ENCODE measurements at places on chromosomes 5 and 9. TPM values are rescaled to one million over a fixed set of nuclear protein-coding genes. Genes with fewer than 3 reads are reported as not detected.

Gene PCDHB8
- 2.3 TPM for total RNA-seq

Gene FST
- 3.5 TPM for total RNA-seq

Gene SCGB3A1
- not detected for total RNA-seq

Gene PKD2L2
- 0.36 TPM for total RNA-seq

Gene FRMD3
- total RNA-seq = 8.6 TPM

Gene FAM200C
- 6.6 TPM for total RNA-seq

Gene PCDHGA11
- 10.8 TPM for total RNA-seq

Gene C6
- 5.0 TPM for total RNA-seq

Gene SHISAL2B
- total RNA-seq = not detected

GRCh38 chr5:99243111-99243510, 314.3 kb upstream of the CHD1 start:
- no peak for DNase-seq

GRCh38 chr5:139245637-139246339, 47.6 kb upstream of the SIL1 start:
- no peak for DNase-seq

DNA sequence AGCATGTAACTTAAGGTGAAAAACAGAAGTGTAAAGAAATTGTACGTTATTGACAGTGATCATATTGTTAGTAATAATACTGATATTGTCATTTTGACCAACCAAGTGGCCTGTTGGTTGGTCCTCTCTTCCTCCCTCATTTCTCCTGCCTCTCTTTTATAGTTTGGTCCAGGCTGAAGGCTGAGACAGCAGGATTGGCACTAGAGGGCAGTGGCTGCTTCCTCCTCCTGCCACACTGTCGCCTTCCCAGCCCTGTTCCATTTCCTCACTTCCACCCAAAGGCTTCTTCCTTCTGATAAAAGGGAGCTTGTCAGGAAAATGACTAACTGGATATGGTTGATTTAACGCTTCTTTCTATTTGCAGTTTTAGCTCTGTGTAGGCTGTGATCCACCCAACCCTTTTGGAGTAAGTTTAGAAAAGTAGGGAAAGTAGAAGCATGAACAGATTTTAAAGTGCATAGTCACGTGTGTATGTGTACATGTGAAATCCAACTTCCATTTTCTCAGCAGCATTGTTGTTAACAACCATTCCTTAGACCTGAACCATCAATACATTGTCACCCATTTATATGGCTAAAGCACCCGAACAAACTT, 35.6 kb downstream of the PTCD2 start:
- DNase-seq = no peak

DNA sequence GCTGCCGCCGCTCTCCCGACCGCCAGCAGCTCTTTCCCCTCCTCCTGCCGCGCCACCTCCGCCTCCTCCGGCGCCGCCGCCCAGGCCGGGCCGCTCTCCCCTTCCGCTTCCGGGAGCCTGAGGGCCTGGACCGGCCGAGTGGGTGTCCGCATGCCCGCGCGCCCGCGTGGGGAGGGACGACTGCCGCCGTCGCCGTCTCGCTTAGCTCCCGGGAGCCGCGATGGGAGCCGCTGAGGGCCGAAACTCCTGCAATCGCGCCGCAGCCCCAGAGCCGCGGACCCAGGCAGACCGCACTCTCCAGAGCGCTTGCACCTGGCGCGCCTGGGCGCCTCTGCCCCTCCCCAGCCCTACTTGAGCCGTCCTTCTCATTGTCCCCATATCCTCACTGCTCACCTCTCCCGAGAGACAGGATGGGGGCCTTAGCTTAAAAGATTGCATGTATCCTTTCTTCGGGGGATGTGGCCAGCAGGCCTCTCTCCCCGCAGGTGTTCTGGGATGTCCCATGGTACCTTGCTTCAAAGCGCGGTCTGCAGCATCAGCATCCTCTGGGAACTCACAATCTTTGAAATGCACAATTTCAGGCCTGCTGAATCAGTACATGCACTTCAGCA, at the start of gene ZDHHC21:
Gene ZDHHC21, minus strand, starts transcription at position 182 of the 611 bp plus-strand sequence. CDS start 19,092 bp downstream, outside the sequence.
- DNase-seq = peak; percentile 83

DNA sequence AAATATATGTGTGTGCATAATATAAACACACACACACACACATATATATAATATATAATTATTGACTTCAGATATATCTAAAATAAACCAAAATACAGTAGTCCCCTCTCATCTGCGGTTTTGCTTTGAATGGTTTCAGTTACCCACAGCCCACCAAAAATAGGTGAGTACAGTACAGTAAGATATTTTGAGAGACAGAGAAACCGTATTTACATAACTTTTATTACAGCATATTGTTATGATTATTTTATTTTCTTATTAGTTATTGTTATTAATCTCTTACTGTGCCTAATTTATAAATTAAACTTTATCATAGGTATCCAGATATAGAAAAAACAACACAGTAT, 564.2 kb downstream of the ACTL7B start:
- no peak for DNase-seq

DNA sequence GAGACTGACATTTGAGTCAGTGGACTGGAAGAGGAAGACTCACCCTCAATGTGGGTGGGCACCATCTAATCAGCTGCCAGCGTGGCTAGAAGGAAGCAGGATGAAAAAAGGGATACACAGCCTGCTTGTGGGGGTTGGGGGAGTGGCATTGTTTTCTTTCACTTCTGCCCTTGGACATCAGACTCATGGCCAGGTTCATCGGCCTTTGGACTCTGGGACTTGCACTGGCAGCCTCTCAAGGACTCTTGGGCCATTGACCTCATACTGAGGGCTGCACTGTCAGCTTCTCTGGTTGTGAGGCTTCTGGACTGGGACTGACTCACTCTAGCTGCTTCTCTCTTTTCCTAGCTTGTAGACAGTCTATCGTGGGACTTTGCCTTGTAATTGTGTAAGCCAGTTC, 374.9 kb downstream of the TLE1 start:
- DNase-seq = no peak

DNA sequence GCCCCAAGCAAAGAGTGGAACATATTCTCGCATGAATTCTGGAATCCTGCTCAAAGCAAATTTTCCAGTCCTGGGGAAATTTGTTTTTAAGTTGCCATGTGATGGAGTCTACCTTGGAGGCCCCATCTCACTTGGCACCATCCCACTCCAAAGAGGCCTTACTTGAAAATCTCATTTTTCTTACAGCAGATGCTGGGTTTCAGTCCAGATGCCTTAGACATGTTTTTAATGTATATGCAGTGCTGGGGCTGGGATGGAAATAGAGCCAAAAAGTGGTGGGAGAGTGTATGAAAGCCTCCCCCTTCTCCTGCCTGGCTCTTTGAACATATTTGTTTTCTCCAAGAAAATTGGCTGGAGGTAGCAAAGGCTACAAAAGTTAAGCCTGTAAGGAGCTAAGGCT, 493.7 kb downstream of the ENC1 start:
- no peak for DNase-seq

DNA sequence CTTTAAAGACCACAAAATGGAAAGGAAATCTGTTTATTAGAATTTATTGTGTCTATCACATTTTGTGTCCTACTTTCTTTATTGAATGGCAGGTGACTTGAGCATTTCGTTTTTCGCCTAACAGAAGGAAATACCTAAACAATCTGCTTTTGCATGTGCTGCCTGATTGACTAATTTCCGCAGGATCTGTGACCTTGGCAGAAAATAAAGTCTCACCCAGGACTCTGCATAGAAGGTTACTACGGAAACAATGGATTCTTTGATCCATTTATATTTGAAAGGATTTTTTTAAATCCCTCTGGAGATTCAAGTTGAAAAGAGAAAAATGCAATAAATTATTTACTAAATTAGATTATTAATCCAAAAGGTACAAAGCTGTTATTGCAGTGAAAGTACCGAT, 61.0 kb upstream of the CAST start:
- no peak for DNase-seq

GRCh38 chr9:107938801-107939386, 449.3 kb upstream of the KLF4 start:
- DNase-seq = no peak

- no peak for DNase-seq
These were observed 55.6 kb downstream of the RXRA start for GRCh38 chr9:134381671-134382516.

GRCh38 chr5:27217155-27217956, 179.0 kb upstream of the CDH9 start:
- no peak for DNase-seq

DNA sequence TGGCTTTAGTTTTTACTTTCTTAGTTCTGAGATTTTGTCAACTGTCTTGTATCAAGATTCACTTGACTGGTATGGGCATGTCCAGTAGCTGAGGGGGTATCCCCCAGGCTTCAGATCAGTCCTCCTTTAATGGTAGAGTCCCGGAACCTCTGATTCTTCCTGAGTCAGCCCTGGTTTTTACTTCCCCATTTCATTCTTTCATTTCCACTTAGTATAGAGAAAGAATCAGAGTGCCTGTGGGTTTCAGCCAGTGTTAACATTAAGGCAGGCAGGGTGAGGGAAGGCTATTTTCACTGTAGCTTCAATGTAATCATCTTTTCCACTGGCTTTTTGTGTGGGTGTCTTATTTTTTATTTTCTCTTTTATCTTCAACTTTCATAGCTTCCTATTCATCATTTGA, 8.3 kb upstream of the COMMD10 start:
- DNase-seq = no peak

GRCh38 chr5:66209794-66210193, 65.7 kb downstream of the SREK1 start:
- DNase-seq = no peak

- DNase-seq = no peak
These were observed 39.3 kb upstream of the ANKRD33B start for GRCh38 chr5:10524376-10525123.

- DNase-seq = no peak
These were observed 168.6 kb downstream of the FGF18 start for GRCh38 chr5:171588046-171588445.

- no peak for DNase-seq
These were observed 52.2 kb upstream of the GRAMD2B start for GRCh38 chr5:126370796-126371718.

DNA sequence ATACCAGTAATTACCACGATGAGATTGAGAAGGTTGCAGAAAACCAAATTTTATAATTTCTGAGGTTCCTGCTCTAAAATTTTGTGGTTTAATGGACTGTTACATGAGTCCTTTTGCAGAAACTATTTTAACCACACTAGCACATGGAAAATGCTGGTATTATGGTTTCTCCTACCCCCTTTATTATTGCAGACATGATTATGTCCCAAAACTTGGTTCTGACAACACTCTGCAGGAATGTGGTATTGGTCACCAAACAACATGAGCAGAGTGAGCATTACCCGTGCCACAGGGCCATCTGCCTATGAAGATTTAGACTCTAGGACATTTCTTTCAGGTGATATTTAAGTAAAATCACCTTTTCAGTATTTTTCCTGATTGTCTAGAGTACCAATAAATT, 2.8 kb upstream of the ECM2 start:
- DNase-seq = no peak

- no peak for DNase-seq
These were observed 18.0 kb upstream of the ATP10B start for GRCh38 chr5:160869989-160870521.

DNA sequence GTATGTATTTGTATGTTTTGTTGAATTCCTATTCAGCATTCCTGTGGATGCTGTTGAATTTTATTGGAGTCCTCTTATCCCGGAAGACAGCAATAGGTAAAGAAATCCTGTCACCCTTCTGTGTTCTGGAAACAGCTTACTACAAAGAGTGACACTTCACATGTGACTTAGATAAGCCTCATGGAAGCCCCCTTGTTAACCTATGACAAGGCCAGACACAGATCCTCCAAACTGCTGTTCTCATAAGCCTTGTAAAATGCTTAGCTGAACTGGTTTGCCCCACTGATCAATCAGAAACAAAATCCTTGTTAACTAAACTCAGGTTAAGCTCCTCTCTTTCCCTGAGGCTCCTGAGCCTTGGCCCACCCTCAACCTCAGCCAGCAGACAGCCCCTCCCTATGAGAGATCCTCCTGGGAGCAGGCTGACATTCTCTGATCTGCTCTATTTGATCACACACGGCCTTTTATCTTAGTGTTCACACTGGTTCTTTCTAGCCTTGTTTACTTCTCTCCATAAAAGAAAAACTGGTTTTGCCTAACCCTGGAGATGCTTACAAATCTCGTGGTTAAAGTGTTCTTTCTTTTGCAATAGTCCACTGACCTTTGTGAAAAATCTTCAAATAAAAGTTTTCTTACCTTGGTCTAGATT, 29.4 kb upstream of the ATP6V1G1 start:
- DNase-seq = no peak

GRCh38 chr9:134382733-134383132, 56.5 kb downstream of the RXRA start:
- no peak for DNase-seq

- DNase-seq = no peak
These were observed 21.8 kb upstream of the UBTD2 start for GRCh38 chr5:172305380-172305779.

- DNase-seq = peak; percentile 46
These were observed 28.6 kb downstream of the IRX2 start for GRCh38 chr5:2722901-2723300.

DNA sequence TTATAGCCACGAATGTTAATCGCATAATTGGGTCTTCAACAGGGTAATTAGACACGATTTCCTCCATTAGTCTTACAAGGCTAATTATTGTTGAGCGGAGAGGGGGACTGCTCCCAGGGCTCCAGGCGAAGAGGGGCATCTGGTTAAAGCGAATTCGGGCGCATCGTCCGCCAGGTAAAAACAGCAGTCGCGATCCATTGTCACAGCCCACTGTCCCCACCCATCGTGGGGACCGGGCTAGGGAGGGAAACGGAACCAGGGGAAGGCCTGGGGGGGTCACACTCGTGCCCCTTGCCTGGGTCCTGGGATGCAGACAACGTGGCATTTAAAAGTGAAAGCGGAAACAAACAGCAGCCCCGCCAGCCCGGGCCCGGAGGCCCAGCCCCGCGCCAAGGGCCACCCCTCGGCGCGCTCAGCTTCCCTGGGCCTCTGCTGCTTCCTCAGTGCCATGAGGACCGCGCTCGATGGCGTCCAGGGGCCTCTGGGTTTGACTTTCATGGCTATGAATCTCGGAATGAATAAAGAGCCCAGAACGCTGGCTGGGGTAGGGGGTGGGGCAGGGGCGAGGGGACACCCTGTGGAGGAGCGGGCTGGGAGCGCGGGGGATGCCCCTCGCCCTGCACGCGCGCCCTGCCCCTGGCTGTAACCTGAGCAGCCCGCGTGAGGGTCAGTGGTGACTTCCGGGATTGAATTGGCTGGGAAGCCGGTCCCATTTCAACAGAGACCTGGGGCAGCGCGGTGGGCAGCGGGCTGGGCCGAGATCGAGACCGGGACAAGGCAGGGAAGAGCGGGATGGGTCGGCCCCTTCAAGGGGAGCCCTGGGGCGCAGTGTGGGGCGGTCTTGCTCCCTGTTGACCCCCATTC, 99.9 kb downstream of the GTF3C4 start:
- peak; percentile 76 for DNase-seq
